ENCODE measurements at places on chromosomes 2 and 18.

- no peak for DNase-seq
These were observed 48.0 kb upstream of the GRB14 start for GRCh38 chr2:164669291-164669690.

DNA sequence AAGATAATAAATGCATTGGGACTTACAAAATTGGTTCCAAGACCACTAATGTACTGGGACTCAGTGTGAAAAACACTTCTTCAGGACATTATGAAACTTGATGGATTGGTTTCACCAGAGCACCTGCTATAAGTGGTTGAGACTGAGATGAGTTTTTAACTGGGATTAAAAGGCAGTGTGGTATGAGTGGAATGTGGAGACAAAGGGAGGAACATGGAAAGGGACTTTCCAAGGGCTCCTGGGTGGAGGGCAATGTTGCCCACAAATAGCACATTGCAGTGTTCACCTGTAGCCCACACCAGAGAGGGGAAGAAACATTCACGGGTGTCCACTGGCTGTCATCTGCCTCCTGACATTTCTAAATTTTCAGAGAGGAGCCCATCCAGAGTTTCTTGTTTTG, 253.3 kb upstream of the TANK start:
- DNase-seq = no peak

- no peak for DNase-seq
These were observed 136.7 kb downstream of the CDH2 start for GRCh38 chr18:28040211-28040610.

DNA sequence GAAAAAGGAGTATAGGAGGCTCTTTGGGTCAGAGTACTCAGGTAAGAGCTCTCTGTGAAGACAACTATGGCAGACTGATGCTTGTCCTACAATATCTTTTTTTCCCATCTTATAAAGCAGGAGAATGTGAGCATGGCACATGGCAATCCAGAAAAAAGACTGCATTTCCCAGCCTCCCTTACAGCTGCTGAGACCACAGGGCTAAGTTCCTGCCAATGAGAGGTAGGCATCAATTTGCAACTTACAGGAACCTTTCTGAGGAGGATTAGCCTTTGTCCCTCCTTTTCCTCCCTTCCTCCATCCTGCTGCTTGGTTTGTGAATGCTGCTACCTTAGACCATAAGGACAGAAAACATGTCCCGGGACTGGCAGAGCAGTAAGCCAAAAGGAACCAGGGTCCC, 37.8 kb upstream of the ST8SIA5 start:
- no peak for DNase-seq

GRCh38 chr18:53503914-53504441, 720.5 kb downstream of the MBD2 start:
- DNase-seq = no peak

DNA sequence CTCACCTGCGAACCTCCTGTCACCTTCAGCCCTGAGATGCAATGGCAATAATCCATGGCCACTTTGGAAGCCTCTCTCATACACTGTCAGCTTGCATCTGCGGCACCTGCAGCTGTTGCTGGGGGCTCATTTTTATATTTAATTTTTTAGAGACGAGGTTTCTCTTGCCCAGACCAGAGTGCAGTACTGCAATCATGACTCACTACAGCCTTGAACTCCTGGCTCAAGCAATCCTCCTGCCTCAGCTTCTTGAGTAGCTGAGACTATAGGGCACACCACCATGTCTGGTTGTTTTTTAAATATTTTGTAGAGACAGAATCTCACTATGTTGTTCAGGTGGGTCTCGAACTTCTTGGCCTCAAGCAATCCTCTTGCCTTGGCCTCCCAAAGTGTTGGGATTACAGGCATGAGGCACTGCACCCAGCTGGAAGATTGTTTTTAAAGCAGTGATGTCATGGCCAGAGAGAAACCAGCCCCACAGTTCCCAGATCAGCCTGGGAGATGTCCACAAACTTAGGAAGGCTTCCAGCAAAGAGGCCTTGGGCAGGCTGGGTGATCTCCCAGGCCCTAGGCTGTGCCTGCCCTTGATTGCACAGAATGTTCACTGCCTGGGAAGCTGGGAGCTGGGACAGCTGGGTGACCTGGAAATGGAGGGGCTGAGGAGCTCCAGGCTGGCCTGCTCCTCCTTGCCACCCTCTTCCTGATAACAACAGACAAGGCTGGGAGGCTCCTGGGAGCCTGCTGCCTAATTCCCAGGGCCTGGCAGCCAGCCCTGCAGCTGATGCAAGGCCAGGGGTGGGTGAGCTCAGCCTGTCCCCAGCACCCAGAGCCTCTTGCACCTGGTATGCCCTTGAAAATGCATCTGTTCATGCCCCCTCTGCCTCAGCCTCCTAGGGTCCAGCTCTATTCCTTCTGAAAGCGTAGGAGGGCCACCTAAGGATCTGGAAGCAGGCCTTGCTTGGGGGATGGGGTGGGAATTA, 27.1 kb downstream of the SH2D6 start:
- no peak for DNase-seq

GRCh38 chr2:225207043-225207442, 164.8 kb upstream of the DOCK10 start:
- no peak for DNase-seq

DNA sequence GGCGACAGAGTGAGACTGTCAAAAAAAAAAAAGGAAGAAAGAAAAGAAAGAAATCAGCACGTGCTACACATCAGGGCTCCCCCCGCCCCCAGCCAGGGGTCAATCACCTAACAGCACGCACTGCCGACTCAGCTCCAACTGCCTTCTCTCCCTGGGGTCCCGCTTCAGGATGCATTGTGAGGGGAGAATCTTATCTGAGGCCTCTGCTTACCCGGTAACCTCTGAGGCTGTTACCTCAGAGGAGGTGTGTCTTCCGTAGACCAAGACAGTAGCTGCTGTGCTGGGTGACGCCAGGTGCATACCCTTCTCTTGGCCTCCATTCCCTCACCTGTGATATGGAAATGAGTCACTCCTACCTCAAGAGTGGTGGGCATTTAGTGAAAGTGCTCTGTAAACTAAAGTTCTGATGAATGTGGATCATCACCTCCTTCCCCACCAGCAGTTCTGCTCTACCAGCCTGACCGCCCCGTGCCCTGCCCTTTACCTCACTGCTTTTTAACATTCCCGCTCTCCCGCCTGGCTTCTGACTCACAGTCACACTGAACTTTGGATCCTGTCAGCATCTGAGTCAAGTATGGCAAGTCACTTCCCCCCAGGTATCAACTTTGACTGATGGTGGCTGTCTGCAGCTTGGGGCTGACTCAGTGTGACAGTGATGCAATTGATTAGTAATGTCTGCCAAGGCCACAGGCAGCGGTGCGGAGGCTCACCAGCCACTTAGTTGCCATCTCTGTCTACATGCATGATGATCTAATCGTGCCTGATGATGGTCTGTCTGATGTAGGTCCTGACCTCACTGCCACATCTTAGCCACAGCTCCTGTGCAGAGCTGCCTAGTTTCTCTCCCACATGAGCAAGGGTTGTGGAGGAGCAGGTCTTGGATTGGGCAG, 20.1 kb downstream of the ARID5A start:
- DNase-seq = peak; percentile 73

GRCh38 chr2:174330945-174331594, 3.7 kb upstream of the SP9 start:
- DNase-seq = no peak

GRCh38 chr2:198042189-198042588, 237.8 kb downstream of the PLCL1 start:
- no peak for DNase-seq

GRCh38 chr2:40218679-40219078, 233.2 kb downstream of the SLC8A1 start:
- DNase-seq = no peak
